Sigmoid colon (tissue), 7 donors: ENCODE measurements at places on chromosomes 5 and 9. TPM values are rescaled to one million over a fixed set of nuclear protein-coding genes. Genes with fewer than 3 reads are reported as not detected.

DNA sequence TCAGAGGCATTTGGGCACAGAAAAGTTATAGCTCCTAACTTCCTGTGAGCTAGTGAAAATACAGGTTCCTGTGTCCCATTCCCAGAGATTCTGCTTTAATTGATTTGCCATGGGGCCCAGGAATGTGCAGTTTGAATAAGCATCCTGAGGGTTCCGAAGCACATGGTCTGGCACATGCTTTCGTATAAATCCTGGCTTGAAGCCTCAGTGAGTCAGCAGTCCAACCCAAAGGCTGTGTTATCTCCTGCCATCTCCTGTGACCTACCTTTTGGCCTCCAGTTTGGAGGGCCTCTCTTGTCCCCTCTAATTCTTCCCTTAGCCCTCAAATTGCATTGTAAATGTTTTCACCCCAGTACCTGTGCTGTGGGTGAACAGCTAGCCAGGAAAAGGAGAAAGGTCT is 183.8 kb downstream of the NR3C1 start:
- peaks cover 25% of the 10 kb centered on the region for H3K4me1 ChIP-seq
- no peaks in the 10 kb centered on the region for H3K27me3 ChIP-seq
- H3K4me3 ChIP-seq: no peak overlapping the region
- no peak overlapping the region for H3K27ac ChIP-seq
- H3K36me3 ChIP-seq: no peaks in the 10 kb centered on the region

DNA sequence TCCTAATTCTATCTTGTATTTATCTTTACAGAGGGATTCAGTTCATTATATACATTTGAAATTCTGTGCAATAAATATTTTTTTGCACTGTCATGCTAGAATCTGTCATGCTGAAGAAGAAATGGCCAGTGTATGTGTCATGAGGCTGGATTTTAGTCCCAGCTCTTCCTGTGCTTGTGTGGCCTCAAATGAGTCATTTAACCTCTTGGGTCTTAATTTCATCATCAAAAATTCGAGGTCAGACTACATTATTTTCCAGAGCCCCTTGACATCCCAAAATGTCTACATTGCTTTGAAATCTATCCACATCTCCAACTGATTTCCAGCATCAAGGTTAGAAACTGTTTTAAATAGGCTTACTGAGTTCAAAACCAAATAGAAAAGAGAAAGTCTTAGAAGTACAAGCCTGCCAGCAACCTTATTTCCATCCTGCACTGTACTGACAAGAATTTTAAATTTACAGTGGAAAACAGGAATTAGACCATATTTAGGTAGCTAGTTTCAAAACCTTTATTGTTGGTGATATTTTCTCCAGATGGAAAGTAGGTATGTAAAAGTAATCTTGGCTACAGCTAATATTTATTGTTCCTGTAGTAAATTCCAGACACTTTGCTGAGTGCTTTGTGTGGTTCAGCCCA is 96.7 kb upstream of the MAMDC2 start:
- no peak overlapping the region for H3K4me3 ChIP-seq
- H3K27ac ChIP-seq: no peak overlapping the region
- no peak for DNase-seq
- H3K36me3 ChIP-seq: no peaks in the 10 kb centered on the region
- H3K27me3 ChIP-seq: no peaks in the 10 kb centered on the region

DNA sequence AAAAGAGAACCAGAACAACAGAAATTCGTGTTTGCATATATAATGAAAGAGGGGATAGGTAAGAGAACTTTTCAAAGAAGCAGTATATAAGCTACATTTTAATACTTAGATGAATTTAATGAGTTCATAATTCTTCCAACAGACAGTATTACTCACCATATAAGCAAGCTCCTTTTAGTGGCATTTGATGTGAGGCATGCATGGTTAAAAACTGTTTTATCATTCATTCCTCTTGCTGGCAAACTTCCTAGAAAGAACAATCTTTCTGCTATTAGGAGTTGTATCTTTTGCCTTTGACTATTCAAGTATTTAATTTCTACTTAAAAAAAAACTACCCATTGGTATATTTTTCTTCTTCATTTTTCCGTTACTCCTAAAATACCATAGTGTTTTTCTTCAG is 65.7 kb upstream of the EIF4EBP3 start:
- H3K36me3 ChIP-seq: peaks cover 11% of the 10 kb centered on the region
- no peaks in the 10 kb centered on the region for H3K4me1 ChIP-seq
- H3K4me3 ChIP-seq: no peak overlapping the region
- no peak for DNase-seq
- no peaks in the 10 kb centered on the region for H3K27me3 ChIP-seq
- H3K27ac ChIP-seq: no peak overlapping the region

DNA sequence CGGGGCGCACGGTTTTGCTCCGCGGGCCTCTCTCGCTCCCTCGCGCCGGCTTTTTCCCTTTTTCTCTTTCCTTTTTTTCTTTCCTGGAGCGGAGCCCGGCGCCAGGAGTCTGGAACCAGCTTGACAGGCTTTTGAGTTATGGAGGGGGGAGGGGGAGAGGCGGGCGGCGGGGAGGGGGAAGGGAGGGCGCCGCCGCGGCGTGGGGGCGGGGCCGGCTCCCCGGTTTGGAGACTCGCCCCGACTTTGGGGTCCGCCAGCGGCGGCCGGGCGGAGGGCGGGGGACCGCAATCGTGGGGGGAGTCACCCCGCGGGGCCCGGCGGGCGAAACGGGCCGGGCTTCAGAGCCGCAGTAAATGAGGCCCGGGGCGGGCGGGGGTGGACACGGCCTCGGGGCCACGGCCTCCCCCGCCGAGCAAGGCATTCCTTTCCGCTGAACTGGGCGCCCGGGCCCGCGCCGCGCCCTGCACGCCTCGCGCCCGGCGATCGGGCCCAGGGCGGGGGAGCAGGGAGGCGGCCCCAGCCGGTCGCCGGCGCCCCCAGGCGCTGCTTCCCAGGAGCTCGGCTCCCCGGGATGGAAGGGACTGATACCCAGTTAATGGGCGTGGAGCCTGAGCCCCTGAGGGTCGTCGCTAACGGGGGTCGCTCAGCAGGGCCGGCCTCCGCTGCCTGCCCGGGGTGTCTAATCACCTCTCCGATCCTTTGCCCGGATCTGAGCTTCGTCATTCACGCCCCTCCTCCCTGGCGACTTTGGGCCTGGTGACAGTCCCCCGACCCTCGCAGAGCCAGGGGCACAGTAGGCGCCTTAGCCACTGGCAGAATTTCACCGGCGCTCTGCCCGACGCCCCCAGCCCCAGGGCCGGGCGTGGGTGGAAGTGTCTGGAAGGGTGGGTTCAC is 138.1 kb downstream of the C9orf50 start:
- no peaks in the 10 kb centered on the region for H3K4me1 ChIP-seq
- no peaks in the 10 kb centered on the region for H3K36me3 ChIP-seq
- peak; percentile 96 for DNase-seq
- H3K4me3 ChIP-seq: peak overlapping the region; percentile 65
- peak overlapping the region; percentile 100 for H3K27ac ChIP-seq

DNA sequence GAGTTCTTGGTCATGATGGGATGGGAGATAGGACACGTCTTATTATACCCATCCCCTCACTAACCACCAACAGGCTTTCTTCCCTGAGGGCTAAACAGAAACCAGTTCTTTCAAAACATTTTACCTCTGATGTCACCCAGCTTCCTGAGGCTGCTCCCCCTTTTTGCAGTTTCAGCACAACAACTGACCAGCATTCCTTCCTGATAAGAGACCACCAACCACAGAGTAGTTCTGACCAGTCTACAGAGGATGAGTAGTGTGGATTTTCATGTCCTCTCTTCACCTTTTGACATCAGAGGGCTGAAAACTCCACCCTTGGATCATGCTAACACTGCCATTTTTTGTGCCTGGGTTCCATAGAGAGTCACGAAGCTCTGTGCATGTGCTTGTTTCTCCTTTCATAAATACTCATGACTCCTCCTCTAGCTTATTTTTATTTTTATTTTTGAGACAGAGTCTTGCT is 82.6 kb downstream of the OSTF1 start:
- H3K27ac ChIP-seq: no peak overlapping the region
- H3K36me3 ChIP-seq: peaks cover 13% of the 10 kb centered on the region
- H3K27me3 ChIP-seq: no peaks in the 10 kb centered on the region
- H3K4me1 ChIP-seq: no peaks in the 10 kb centered on the region

DNA sequence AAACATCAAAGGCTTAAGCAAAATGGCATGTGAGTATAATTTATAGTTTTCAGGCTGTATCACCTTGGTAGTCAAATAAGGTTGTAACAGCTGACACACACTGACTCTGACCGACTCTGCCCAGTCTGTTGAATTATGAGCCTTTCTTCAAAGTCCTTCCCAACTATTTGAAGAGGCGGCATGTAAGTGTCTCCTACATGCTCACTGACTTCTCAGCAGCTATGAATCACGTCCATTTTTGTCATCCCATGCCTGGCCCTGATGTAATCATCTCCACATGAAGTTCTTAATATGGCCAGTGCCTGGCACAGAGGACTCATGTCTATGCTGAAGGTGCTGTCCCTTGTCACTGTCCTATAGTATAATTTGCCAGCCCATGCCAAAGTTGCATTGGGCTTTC is 5.1 kb upstream of the PTBP3 start:
- H3K4me3 ChIP-seq: no peak overlapping the region
- no peak overlapping the region for H3K27ac ChIP-seq
- DNase-seq: no peak
- no peaks in the 10 kb centered on the region for H3K4me1 ChIP-seq
- H3K36me3 ChIP-seq: no peaks in the 10 kb centered on the region

The PCDHA2 gene
- 0.28 TPM for total RNA-seq

GRCh38 chr9:133734590-133735414 is 3.4 kb downstream of the SARDH start:
- no peak overlapping the region for H3K4me3 ChIP-seq
- peaks cover 16% of the 10 kb centered on the region for H3K4me1 ChIP-seq
- peak; percentile 58 for DNase-seq

DNA sequence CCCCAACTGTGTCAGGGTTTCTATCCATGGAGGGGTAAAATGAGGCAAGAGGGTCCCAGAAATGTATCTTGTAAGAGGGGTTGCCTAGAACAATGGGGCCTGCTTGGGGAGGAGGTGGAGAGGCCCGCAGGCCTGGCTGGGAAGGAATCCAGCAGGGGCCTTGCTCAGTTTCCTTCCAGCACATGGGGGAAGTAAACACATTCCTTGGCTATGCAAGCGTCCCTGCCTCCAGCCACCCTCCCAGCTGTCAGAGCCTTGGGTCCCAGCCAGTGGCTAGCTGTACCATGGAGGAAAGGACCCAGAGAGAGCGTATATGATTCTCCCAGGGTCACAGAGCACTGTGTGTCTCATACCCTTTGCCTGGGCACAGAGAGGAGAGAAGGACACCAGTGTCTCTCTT is 71.1 kb upstream of the IL17B start:
- no peak overlapping the region for H3K4me3 ChIP-seq
- H3K4me1 ChIP-seq: peaks cover 92% of the 10 kb centered on the region
- peak; percentile 93 for DNase-seq
- no peaks in the 10 kb centered on the region for H3K36me3 ChIP-seq
- no peaks in the 10 kb centered on the region for H3K27me3 ChIP-seq

GRCh38 chr5:35810601-35811000 is 46.1 kb upstream of the IL7R start:
- no peaks in the 10 kb centered on the region for H3K4me1 ChIP-seq
- H3K27me3 ChIP-seq: no peaks in the 10 kb centered on the region
- H3K27ac ChIP-seq: no peak overlapping the region
- no peak for DNase-seq

- H3K4me3 ChIP-seq: no peak overlapping the region
- H3K27me3 ChIP-seq: no peaks in the 10 kb centered on the region
- DNase-seq: no peak
- H3K4me1 ChIP-seq: no peaks in the 10 kb centered on the region
These were observed 124.0 kb downstream of the SEMA5A start for GRCh38 chr5:9421884-9422283.

DNA sequence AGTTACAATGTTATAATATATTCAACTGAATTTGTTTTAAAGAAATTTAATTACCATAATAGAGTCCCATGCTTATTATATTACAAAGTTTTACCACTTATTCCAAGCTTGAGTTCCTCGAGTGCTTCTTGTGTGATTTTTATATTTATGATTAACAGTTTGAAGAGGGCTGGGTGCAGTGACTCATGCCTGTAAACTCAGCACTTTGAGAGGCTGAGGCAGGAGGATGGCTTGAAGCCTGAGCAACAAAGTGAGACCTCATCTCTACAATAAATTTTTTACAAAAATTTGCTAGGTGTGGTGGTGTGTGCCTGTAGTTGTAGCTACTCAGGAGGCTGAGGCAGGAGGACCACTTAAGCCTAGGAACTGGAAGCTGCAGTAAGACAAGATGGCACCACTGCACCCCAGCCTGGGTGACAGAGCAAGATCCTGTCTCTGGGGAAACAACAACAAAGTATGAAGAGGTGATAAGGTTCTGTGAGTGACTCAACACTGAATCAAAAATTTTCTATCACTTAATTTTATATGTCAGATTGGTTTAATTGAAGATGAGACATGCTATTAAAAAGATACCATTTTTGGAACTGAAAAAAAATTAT is 9.2 kb downstream of the POC5 start:
- no peaks in the 10 kb centered on the region for H3K4me1 ChIP-seq
- no peak overlapping the region for H3K4me3 ChIP-seq
- no peak for DNase-seq
- H3K27me3 ChIP-seq: no peaks in the 10 kb centered on the region
- no peak overlapping the region for H3K27ac ChIP-seq
